ENCODE measurements at places on chromosomes 12 and 14.

DNA sequence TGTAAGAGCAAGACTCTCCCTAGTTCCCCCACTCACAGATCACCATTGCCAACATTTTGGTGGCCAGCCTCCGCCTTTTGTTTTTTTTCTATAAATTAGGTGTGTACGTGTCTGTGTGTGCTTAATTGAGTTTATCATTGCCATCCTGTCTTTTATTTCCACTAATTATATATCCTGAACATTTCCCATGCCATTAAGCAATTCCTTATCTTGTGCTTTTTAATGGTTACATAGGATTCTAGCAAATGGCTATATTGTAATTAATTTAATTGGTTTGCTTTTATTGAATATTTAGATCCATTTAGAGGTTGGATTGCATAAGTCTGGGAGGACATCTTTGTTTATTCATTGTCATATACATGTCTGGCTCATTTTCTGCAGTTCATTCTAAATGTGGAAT lies 107.3 kb upstream of the RTL1 start:
- no peak for DNase-seq

GRCh38 chr14:94532447-94532846 lies 23.2 kb upstream of the SERPINA12 start:
- no peak for DNase-seq

GRCh38 chr14:98819132-98819866 lies 452.7 kb downstream of the BCL11B start:
- no peak for DNase-seq

DNA sequence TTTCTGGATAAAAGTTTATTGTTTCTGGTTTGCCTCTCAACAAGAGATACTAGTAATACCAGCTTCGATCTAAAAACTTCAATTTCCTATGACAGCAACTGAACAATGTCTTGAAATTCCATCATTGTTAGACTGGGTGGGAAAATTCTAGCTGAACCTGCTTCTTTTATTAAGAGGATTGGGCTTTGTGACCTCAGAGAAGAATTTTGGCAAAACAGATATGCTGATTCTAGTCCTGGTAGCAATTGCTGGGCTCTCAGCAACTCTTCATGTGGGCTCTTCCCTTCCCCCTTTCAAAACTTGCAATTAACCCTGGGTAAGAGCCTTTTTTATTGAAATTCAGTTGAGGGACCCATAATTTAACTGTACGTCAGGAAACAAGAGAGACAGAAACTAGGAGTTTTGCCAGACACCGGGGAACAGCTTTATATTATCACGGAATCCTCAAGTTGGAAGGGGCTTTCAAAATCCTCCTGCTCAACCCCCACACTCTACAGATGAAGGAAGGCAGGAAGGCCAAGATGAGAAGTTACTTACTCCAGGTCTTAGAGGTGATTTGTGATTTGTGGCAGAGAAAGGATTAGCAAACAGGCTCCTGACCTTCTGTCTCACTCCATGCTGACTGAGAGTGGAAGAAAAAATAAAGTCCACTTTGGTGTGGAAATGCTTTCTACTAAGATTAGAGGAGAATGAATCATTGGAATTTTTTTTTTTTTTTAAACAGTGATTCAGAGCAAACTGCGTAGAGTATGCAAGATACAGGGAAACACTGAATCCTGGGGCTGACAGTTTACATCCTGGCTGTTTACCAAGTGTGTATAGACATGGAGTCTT lies 239.0 kb upstream of the ATP2B1 start:
- no peak for DNase-seq
